ENCODE measurements at places on chromosomes 11 and 22. TPM values are rescaled to one million over a fixed set of nuclear protein-coding genes. Genes with fewer than 3 reads are reported as not detected.

Gene ATP6V1E1
- total RNA-seq: 124 TPM

Gene SPCS2
- total RNA-seq: 62.5 TPM

Gene MFRP
- 0.23 TPM for total RNA-seq

Gene GGTLC2
- not detected for total RNA-seq

Gene ZNF214
- total RNA-seq: 14.1 TPM

Gene OR51B5
- total RNA-seq: 0.46 TPM

Gene UNC93B1
- 7.6 TPM for total RNA-seq

Gene NUCB2
- 111 TPM for total RNA-seq

Gene FGF4
- not detected for total RNA-seq

Gene ASCL2
- total RNA-seq: 0.69 TPM

Gene ZNRF3
- 12.7 TPM for total RNA-seq

Gene ARHGAP20
- 27.2 TPM for total RNA-seq

Gene ANO5
- 35.5 TPM for total RNA-seq

Gene PRSS23
- 9.0 TPM for total RNA-seq

Gene BBS1
- total RNA-seq: 58.8 TPM

Gene CHKB
- total RNA-seq: 28.6 TPM

Gene VSIG10L2
- total RNA-seq: not detected

Gene GRK3
- total RNA-seq: 42.4 TPM

Gene FAM111B
- 7.2 TPM for total RNA-seq

Gene SLC5A12
- total RNA-seq: 0.46 TPM

Gene NPTXR
- 64.6 TPM for total RNA-seq

Gene TSSK2
- total RNA-seq: not detected

Gene F2
- not detected for total RNA-seq

Gene KRTAP5-10
- not detected for total RNA-seq

All from diencephalon (tissue), 1 donor.